ENCODE measurements at places on chromosomes 13 and 19. TPM values are rescaled to one million over a fixed set of nuclear protein-coding genes. Genes with fewer than 3 reads are reported as not detected.

PGLYRP1 gene
- total RNA-seq, result 0.43 TPM

LRRC63 gene
- 0.20 TPM for total RNA-seq

EHD2 gene
- 6.3 TPM for total RNA-seq

JOSD2 gene
- total RNA-seq, result 22.8 TPM

URAD gene
- not detected for total RNA-seq

CEACAM3 gene
- total RNA-seq, result 0.35 TPM

ZNF709 gene
- 0.65 TPM for total RNA-seq

ZNF723 gene
- not detected for total RNA-seq

IGFL1 gene
- total RNA-seq, result not detected

PNMA8C gene
- not detected for total RNA-seq

SMIM44 gene
- total RNA-seq, result not detected

ICAM5 gene
- total RNA-seq, result 0.30 TPM

MBOAT7 gene
- 34.3 TPM for total RNA-seq

All from left lobe of liver (tissue), 2 donors.